Nephron progenitor cell (in vitro differentiated cells): ENCODE measurements at places on chromosomes 12 and 14.

- peaks cover 14% of the 10 kb centered on the region for H3K4me1 ChIP-seq
- DNase-seq, result no peak
Observed at GRCh38 chr14:61875483-61875882, 113.3 kb downstream of the SNAPC1 start.

- H3K27me3 ChIP-seq, result no peaks in the 10 kb centered on the region
- peaks cover 40% of the 10 kb centered on the region for H3K36me3 ChIP-seq
- H3K4me3 ChIP-seq, result peak overlapping the region; percentile 16
- peak overlapping the region; percentile 85 for H3K27ac ChIP-seq
- H3K4me1 ChIP-seq, result peaks cover 44% of the 10 kb centered on the region
Observed at GRCh38 chr12:45234139-45234865, 18.4 kb downstream of the ANO6 start.

- H3K36me3 ChIP-seq, result no peaks in the 10 kb centered on the region
- H3K27me3 ChIP-seq, result peaks cover 16% of the 10 kb centered on the region
- H3K4me1 ChIP-seq, result peaks cover 79% of the 10 kb centered on the region
- peak overlapping the region; percentile 14 for H3K4me3 ChIP-seq
Observed at GRCh38 chr12:52975820-52976573, 27.1 kb downstream of the KRT18 start.

GRCh38 chr12:131100031-131100674 lies 146.4 kb downstream of the ADGRD1 start:
- DNase-seq, result no peak
- no peak overlapping the region for H3K27ac ChIP-seq
- peaks cover 9% of the 10 kb centered on the region for H3K27me3 ChIP-seq
- no peaks in the 10 kb centered on the region for H3K36me3 ChIP-seq
- H3K4me3 ChIP-seq, result no peak overlapping the region

DNA sequence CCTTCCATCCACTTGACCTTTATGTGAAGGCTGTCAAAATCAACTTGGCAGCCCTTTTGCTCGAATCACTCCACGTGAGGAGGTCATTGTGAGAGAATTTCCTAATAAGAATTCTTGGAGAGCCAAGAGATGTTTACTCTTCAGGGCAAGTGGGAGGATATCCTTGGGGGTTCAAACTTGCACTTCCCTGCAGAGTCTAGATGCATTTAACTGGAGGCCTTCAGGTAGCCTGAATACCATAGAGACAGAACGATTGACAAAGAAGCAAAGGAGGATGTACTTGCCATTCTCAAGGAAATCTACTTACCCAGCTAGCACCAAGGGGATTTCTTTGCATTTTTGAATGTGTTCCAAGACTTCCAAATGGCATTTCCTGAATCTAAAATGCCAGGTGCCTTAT lies 1702.6 kb upstream of the FLRT2 start:
- H3K4me1 ChIP-seq, result peaks cover 3% of the 10 kb centered on the region
- H3K27ac ChIP-seq, result no peak overlapping the region
- no peaks in the 10 kb centered on the region for H3K27me3 ChIP-seq

DNA sequence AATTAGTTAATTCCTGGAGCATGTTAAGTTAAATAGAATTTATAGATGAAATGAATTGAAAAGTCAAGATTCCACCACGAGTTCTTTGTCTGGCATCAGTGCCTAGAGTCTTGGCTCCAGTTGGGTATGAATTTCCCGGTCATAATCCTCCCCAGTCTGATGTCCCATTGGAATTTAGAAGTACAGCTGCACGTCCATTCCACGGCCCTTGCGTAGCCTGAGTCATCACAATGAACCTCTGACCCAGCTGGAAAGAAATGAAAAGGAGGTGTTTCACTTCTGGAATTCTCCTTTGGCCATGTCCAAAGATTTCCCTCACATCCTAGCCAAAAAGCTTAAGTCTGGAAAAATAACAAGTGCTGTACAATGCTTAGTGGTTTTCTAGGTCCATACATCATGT lies 122.7 kb downstream of the KICS2 start:
- H3K27ac ChIP-seq, result no peak overlapping the region
- DNase-seq, result no peak
- H3K4me3 ChIP-seq, result no peak overlapping the region
- peaks cover 2% of the 10 kb centered on the region for H3K27me3 ChIP-seq
- peaks cover 11% of the 10 kb centered on the region for H3K36me3 ChIP-seq

DNA sequence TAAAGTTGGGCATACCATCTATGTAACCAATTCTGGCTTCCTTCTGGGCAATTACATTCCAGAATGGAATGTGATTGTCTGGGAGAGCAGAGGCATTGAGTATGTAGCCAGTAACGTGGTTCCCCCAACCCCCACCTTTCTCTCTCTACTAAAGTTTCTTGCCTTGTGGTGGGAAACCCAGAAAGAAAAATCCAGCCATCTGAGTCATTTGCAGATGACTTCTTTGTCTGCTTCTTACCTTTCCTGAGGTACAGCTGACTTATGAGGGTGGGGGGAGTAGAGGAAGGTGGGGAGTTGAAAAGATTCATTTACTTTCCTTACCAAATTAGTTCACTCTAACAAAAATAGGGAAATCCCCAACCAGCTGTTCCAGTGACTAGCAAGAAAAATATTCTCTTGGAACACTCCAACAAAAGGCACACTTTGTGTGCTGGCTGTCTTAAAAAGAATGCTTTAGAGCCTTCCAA lies 112.1 kb upstream of the FRMD6 start:
- H3K4me1 ChIP-seq, result peaks cover 3% of the 10 kb centered on the region
- no peak overlapping the region for H3K4me3 ChIP-seq
- peaks cover 5% of the 10 kb centered on the region for H3K36me3 ChIP-seq
- peak overlapping the region; percentile 18 for H3K27ac ChIP-seq
- H3K27me3 ChIP-seq, result peaks cover 4% of the 10 kb centered on the region
- DNase-seq, result no peak

GRCh38 chr12:108773798-108774788 lies 42.8 kb upstream of the CORO1C start:
- H3K36me3 ChIP-seq, result no peaks in the 10 kb centered on the region
- DNase-seq, result peak; percentile 52
- H3K27me3 ChIP-seq, result peaks cover 7% of the 10 kb centered on the region
- H3K27ac ChIP-seq, result peak overlapping the region; percentile 4
- no peak overlapping the region for H3K4me3 ChIP-seq

- H3K27ac ChIP-seq, result no peak overlapping the region
- H3K27me3 ChIP-seq, result peaks cover 7% of the 10 kb centered on the region
- no peaks in the 10 kb centered on the region for H3K4me1 ChIP-seq
- H3K4me3 ChIP-seq, result no peak overlapping the region
- no peaks in the 10 kb centered on the region for H3K36me3 ChIP-seq
Observed at GRCh38 chr12:65094722-65095121, 26.4 kb downstream of the WIF1 start.

DNA sequence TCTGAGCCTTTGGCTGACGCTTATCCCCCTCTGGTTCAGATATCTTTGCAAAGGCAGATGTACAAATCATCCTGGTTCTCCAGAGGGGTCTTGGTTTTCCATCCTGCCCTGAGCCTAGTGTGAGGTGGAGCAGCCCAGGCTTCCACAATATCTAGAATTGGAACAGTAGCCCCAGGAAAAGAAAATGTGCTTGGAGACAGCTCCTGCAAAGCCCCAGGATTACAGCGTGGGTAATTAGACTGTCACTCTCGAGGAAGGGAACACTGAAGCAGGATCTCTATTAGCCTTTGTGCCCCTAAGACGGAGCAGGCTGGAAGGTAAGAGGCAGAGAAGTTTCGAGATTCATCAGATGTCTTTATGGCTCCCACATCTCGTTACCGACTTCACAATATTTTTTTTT lies 59.4 kb downstream of the TMEM132C start:
- H3K4me3 ChIP-seq, result peak overlapping the region; percentile 58

DNA sequence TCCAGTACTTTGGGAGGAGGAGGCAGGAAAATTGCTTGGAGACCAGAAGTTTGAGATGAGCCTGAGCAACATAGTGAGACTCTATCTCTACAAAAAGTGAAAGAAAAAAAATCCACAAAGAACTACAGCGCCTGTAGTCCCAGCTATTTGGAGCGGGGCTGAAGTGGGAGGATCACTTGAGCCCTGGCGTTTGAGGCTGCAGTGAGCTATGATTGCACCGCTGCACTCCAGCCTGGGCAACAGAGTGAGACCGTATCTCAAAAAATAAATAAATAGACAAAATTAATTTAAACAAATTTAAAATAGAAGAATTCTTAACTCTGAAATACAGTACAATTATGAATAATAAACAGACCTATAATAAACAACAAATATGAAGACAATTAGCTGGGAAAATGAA lies 40.9 kb downstream of the ATL1 start:
- peak; percentile 10 for DNase-seq
- peaks cover 4% of the 10 kb centered on the region for H3K27me3 ChIP-seq
- peaks cover 28% of the 10 kb centered on the region for H3K4me1 ChIP-seq
- no peaks in the 10 kb centered on the region for H3K36me3 ChIP-seq
- H3K4me3 ChIP-seq, result no peak overlapping the region
- no peak overlapping the region for H3K27ac ChIP-seq

GRCh38 chr14:21476523-21476924 lies 235 bp downstream of the RAB2B start:
- peak overlapping the region; percentile 99 for H3K4me3 ChIP-seq
- no peaks in the 10 kb centered on the region for H3K27me3 ChIP-seq
- H3K36me3 ChIP-seq, result peaks cover 39% of the 10 kb centered on the region
- peaks cover 30% of the 10 kb centered on the region for H3K4me1 ChIP-seq
- peak; percentile 85 for DNase-seq

- peaks cover 11% of the 10 kb centered on the region for H3K36me3 ChIP-seq
- DNase-seq, result no peak
- H3K27me3 ChIP-seq, result no peaks in the 10 kb centered on the region
- H3K4me3 ChIP-seq, result no peak overlapping the region
Observed at GRCh38 chr12:42686514-42687172, 97.1 kb upstream of the PRICKLE1 start.

DNA sequence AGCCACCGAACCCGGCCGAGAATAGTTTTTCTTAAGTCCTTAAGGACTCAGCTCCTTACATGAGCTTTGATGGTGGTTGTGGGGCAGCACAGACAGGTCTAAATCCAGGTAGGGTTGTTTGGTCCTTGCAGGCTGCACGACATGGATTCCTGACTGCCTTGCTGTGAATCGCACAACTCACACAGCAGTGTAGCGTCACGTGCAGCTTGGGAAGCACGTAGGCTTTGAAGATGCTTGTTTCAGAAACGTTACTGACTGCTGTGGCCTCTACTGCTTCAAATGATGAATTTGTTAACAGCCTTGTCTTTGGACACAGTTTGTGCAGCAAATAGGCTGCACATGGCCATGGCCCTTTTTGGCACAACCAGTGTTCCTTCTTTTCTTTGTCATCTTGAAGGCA lies 29.9 kb downstream of the ZBTB42 start:
- H3K27me3 ChIP-seq, result peaks cover 25% of the 10 kb centered on the region
- no peaks in the 10 kb centered on the region for H3K36me3 ChIP-seq
- DNase-seq, result no peak
- H3K4me3 ChIP-seq, result no peak overlapping the region
- H3K4me1 ChIP-seq, result peaks cover 13% of the 10 kb centered on the region
- no peak overlapping the region for H3K27ac ChIP-seq

DNA sequence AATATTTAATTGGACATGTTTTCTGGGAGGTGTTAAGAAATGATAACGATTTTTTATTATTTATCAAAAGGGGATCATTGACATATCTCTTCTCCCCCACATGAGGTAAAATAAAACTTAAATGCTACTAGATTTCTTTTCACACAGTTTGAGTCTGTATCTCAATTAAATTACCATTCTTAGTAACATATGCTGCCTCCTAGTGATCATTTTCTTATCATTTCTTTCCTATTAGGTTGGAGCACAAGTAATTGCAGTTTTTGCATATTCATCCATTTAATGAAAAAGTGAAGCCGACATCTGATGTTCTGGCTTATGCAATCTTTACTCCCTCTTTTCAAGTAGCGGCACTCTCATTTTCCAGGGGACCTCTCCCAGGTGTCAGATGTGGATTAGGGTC lies 24.9 kb downstream of the PUS7L start:
- H3K27ac ChIP-seq, result no peak overlapping the region
- no peak for DNase-seq
- H3K36me3 ChIP-seq, result peaks cover 8% of the 10 kb centered on the region
- H3K4me1 ChIP-seq, result no peaks in the 10 kb centered on the region

DNA sequence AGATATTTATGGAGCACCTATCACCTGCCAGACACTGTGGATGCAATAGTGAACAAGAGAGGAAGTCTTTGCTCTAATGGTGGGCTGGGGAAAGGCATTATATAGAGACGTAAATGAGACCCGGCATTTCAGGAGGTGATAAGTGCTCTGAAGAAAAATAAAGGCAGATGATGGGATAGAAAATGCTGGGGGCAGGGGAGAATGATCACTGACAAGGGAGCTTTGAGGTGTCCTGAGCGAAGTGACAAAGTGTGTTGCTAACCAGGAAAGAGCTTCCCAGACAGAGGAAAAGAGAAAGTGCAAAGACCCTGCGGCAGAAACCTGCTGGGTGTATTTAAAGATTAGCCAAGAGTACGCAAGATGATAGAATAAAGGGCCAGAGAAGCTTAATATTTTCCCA lies 1096.1 kb downstream of the BCL11B start:
- peaks cover 21% of the 10 kb centered on the region for H3K27me3 ChIP-seq
- DNase-seq, result no peak
- H3K4me3 ChIP-seq, result no peak overlapping the region
- H3K36me3 ChIP-seq, result no peaks in the 10 kb centered on the region
- H3K4me1 ChIP-seq, result peaks cover 16% of the 10 kb centered on the region

DNA sequence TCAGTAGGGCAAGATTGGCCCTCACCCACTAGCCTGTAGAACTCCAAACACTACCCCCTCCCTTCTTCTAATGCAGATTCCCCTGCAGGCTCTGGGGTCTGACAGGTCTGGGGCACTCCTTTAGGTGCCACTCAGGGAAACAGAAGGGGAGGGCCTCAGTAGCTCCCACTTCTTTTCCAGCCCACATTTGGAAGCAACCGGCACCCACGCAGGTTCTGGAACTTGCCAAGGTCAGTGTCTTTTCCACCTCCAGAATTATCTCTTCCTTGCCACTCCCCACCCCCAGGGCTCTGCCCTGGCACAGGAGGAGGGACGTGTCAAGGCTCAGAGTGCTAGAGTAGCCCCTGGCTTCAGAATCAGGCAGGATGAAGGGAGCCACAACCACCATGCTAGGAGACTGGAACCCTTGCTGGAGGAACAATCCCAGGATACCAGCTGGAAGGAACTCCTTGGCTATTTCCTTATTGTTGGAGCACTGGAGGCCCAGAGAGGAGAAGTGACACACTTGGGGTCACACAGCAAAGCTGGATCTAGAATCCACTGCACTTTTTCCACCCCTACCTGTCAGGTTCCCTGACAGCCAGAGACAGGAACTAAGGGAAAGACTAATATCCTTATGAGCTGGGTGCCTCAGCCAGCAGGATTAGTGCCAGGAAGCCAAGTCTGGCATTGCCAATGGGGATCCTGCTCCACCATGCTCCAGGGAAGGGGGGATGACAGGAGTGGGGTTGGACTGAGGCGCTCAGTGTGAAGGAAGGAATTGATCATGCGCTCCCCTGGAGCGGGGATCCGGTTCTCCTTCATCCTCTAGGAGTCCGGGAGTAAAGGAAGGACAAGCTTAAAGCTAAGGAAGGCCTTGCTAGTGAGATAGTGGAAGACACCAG lies 1.8 kb upstream of the FIGNL2 start:
- H3K36me3 ChIP-seq, result peaks cover 4% of the 10 kb centered on the region
- DNase-seq, result no peak
- peak overlapping the region; percentile 45 for H3K4me3 ChIP-seq
- no peak overlapping the region for H3K27ac ChIP-seq

GRCh38 chr12:66774929-66775328 lies 96.1 kb upstream of the GRIP1 start:
- peaks cover 37% of the 10 kb centered on the region for H3K27me3 ChIP-seq
- no peak for DNase-seq
- H3K4me3 ChIP-seq, result no peak overlapping the region

- no peaks in the 10 kb centered on the region for H3K4me1 ChIP-seq
- H3K36me3 ChIP-seq, result no peaks in the 10 kb centered on the region
- H3K4me3 ChIP-seq, result no peak overlapping the region
- peaks cover 20% of the 10 kb centered on the region for H3K27me3 ChIP-seq
- DNase-seq, result no peak
- H3K27ac ChIP-seq, result no peak overlapping the region
Observed at GRCh38 chr12:114884575-114884974, 200.6 kb upstream of the TBX3 start.
